ENCODE measurements at places on chromosomes 5 and 9.

DNA sequence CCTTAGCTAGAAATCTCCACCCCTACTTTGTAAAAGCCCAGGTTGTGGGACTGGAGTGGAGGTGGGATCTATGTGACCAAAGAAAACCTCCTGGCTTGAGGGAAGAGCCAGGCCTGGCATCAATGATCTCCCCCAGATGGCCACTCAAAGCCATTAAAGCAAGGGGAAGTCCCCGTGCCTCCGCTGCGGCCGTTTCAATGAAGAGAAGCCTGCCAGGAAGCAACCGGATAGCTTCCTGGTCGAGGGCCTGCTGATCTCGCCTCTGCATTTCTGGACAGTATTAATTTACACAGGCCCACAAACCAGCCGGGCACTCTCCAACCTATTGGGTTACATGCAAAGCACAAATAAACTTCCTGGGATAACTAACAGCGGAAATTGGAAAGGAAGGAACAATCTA, 160.5 kb upstream of the MSX2 start:
- DNase-seq = no peak

DNA sequence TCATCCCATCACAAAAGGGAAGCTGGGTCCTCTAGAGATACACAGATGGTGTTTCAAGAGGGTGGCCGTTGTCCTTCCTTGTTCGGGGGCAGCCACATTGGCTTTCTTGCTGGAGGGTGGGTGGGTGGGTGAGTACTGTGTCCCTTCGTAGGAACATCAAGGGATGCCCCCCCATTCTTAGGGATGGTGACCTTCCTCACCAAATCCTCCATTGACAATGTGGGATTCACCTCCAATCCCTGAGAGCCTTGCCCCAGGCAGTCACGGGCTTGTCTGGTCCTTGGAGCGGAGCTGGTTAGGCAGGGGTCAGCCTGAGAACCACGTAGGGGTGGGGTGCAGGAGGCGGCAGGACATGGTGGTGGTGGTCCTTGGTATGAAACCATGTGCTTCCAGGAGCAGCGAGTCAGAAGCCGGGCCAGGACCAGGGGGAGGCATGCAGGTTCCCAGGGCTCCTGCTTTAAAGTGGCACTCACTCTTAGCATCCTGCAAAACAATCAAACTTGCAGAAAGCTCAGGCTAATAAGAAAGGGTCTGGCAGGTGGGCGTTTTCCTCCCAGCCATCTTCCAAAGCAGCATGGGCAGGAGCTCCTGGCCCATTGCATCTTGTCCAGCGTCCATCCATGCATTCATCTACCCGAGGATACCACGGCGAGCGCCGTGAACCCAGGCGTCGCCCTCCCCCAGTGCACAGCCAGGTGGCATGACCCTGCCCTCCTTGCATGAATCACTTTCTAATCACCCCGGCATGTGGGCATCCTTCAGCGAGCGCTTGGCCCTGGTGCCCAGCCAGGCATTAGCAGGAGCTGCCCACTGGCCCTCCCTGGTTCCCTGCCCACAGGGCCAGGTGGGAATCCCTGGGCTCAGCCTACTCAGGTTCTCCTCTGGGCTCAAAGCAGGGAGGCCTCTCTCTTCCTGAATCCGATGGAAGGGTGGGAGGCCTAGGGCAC, 76.4 kb downstream of the NTNG2 start:
- no peak for DNase-seq

DNA sequence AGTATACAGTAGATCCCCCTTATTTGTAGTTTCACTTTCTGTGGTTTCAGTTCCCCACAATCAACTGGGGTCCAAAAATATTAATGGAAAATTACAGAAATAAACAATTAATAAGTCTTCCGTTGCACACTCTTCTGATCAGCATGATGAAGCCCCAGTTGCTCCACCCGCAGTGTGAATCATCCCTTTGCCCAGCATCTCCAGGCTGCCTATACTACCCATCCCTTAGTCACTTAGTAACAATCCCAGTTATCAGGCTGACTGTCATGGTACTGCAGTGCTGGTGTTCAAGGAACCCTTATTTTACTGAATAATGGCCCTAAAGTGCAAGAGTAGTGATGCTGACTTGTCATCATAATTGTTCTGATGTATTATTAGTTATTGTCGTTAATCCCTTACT, 28.9 kb downstream of the SHC3 start:
- peak; percentile 74 for DNase-seq

DNA sequence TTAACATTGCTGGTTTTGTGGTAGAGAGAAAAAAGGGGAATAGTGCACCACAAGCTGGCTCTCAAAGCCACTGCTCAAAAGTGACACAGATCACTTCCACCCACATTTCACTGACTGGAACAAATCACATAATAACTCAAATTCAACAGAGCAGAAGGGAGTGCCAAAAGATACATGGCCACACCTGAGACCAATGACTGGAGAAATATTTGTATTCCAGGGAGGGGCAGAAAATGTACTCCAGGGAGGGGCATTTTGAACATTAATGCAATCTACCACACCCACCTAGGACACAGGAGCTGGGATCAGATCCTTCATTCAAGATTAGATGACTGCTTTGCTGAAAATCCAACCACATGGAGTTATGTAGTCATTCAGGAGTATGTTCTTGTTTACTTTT, 44.8 kb upstream of the ALDOB start:
- no peak for DNase-seq

- no peak for DNase-seq
These were observed 57.6 kb downstream of the PRELID2 start for GRCh38 chr5:145777445-145778063.

DNA sequence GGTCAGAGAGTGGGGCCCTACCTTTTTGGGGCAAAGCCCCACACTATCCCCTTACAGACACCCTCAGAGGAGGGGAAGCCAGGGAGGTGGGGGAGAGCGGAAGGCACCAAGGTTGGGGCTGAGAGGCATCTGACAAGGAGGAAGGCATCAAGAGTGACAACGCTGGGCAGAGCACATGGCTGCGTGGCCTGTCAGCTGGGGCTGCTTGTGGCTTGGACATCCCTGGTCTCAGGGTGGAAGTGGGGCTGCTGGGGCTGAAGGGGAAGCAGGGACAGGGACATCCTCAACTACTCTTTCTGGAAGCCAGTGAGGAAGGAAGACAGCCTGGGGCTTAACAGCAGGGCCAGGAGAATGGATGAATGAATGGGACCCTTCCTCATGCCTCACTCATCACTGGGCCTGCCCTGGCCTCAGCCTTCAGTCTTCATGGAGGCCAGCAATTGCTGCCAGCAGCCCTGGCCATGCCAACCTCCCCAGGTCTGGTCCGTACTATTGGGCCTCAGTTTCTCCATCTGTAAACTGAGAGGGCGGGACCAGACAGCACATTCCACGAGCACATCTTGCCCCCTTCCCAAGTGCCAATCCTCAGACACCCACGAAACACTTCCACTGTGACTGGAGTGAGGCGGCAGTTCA, 993 bp upstream of the RALGDS start:
- DNase-seq = no peak

GRCh38 chr5:38660194-38660668, 103.8 kb upstream of the LIFR start:
- DNase-seq = peak; percentile 96

DNA sequence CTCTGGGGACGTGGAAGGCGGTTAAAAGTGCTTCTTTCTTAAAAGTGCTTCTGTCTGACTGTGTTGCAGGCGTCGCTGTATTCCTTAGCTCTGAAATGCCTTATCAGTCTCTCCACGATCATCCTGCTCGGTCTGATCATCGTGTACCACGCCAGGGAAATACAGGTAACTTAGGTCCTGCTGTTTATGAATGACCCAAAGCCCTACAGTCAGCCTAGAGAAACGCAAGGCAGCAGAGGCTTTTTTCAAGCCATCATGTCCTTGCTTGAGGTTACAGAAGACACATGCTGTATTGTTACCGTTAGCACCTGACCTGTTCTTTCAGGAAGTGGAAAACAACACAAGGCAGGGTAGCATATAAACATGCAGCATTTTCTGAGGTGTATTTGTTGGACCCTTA, 2.0 kb downstream of the KCNN2 start:
- DNase-seq = no peak

- DNase-seq = peak; percentile 29
These were observed 38.6 kb downstream of the HTR4 start for GRCh38 chr5:148615644-148616275.

- DNase-seq = no peak
These were observed 36.7 kb downstream of the MTREX start for GRCh38 chr5:55344392-55344992.

DNA sequence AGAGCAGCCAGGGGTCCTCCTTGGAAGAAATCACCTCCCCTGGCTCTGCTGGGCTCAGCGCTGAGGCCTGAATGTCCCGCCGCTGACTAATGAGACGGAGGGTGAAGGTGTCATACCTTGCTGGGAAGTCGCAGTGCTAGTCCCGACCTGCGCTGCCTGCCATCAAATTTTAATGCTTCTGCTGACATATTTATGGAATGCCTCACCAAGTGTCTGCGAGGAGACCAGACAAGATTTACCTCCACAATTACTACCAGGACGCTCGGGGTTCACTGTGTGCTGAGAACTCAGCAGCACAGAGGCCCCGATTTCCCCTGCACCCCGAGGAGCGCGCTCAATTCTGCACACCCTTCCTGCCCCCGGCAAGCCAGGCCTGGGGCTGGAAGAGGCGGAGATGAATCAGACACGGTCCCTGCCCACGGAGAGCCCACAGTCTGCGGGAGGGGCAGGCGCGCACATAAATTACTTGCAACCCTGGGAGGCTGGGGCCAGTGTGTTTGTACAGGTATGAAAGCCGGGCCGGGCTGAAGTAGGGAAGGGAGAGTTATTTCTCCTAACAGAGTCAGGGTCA, 175.2 kb downstream of the PAX5 start:
- no peak for DNase-seq

- no peak for DNase-seq
These were observed 10.3 kb downstream of the CETN3 start for GRCh38 chr5:90399251-90399650.

DNA sequence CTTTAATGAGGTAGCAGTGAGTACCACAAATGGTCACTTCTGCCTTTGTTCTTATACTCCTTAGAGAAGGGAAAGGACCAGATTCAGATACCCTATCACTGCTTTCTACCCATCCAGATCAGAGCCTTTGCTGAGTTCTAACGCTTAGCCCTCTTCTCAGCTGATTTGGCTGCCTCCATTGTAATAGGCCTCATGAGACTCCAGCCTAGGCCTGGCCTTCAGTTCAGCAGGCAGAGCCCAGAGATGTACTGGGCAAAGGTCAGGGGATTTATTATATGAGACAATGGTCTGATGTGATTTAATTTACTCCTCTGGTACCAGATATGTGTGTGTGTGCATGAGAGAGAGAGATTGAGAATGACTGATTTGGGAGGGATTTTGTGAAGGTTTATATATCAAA, 124.7 kb downstream of the GHR start:
- no peak for DNase-seq

- no peak for DNase-seq
These were observed 97.5 kb upstream of the CTSV start for GRCh38 chr9:97136421-97136820.

DNA sequence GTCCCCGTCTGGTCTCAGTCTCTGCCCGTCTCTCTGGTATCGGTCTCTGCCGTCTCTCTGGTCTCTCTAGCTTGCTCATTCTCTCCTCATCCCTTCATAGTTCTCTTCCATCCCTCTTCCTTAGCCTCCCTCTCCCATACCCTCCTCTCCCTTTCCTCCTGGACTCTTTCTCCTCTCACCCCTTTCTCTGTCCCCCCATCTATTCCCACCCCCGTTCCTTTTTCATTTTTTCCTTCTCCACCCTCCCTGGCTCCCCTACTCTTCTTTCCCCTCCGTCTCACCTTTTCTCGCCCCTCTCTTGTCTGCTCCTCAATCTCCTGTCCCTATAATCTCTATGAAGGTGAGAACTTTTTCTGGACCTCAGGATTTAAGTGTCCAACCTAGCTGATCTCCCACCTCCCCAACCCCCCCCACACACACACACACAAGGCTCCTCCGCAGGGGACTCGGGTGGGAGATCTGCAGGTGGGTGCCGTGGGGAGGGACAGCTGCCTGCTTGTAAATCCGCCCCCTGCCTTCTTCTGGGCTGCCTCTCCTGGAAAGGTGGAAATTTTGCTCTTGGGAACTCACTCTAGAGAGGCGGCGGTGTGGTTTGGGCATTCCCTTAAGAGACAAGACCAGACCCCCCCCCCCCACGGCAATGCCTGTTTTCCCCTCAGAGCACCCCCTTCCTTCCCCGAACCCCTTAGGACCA, 953 bp downstream of the UBE2QL1 start:
- DNase-seq = no peak

DNA sequence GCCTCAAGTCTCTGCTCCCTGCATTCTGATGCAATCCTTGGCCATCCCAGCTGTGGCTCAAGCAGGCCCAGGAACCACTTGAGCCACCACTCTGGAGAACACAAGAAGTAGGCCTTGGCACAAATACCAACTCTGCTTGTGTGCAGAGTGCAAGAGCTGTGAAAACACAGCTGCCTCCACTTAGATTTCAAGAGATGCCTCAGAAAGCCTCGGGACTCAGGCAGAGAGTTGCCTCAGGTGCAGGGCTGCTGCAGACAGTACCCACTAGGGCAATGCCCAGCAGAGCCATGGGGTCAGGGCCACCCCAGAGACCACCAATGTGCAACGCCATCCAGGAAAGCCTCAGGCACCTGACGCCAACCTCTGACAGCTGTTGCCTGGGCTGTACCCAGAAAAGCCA, 82.4 kb downstream of the FREM1 start:
- DNase-seq = no peak

GRCh38 chr9:18056269-18056992, 417.5 kb upstream of the ADAMTSL1 start:
- no peak for DNase-seq

DNA sequence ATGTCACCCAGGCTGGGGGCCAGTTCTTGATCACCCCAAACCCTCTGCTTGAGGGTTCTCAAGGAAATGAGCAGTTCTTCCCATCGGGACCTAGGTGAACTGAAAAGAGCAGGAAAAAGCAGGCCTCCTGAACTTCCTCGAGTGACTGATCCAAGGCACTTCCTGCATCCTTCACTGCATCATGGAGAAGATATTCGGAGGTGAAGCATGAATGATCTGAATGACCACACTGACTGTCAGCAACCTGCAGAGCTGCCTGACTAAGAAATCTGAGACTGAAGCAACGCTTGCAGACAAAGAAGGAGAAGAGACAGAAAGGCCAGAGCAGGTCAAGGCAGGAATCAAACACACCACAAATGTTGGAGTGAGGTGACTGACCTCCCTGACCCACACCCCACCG, 420.2 kb downstream of the AGTPBP1 start:
- no peak for DNase-seq

- DNase-seq = no peak
These were observed 761 bp downstream of the CCT5 start for GRCh38 chr5:10250806-10251276.

DNA sequence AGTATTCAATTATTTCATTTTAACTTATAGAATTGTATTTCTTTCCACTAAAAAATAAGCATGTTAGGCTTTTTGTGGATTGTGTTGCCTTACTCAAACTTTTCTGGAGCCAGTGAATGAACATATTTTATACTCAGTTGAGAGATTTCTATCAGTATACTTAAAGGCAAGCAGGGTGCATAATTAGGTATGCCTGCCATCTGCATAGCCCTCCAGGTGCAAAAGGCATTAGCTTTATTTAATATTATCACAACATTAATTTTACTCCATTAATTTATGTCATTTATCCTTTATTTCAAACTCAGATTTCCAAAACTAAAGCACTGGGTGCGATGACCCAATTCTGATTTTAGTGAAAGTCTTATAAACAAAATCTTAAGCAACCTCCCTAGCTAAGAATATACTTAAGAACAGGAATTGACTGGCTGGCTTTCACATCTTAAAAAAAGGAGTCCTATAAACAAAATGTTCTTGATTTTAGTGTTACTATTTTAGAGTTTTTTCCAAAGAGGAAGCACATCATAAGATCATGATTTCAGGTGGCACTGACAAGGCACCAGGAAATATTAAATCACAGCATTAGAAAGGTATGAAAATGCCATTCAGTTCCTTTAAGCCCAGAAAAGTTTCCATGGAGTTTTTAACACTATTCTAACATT, 178.4 kb downstream of the MPDZ start:
- DNase-seq = no peak
